ENCODE measurements at places on chromosomes 13 and 19.
A peak's percentile ranks its signal among the peaks of the same experiment; 100 is the strongest.

GRCh38 chr19:12544401-12544876 lies 6.8 kb downstream of the ZNF564 start:
- peak; percentile 20 for DNase-seq

DNA sequence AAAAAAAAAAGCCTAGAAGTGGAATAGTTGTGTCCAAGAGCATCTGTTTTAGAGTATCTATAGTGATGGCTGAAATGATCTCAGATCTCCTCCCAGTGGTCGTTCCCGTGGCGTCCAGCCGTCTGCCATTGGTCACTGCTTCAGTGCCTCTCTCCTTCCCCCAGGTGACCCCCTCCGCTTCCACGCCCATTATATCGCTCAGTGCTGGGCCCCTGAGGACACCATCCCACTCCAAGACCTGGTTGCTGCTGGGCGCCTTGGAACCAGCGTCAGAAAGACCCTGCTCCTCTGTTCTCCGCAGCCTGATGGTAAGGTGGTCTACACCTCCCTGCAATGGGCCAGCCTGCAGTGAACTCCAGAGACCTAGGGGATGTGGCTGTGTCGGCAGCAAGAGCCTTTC lies 1.9 kb downstream of the TSEN34 start:
- no peak for DNase-seq

- DNase-seq, result no peak
These were observed 270.9 kb upstream of the NBEA start for GRCh38 chr13:34671137-34671536.

DNA sequence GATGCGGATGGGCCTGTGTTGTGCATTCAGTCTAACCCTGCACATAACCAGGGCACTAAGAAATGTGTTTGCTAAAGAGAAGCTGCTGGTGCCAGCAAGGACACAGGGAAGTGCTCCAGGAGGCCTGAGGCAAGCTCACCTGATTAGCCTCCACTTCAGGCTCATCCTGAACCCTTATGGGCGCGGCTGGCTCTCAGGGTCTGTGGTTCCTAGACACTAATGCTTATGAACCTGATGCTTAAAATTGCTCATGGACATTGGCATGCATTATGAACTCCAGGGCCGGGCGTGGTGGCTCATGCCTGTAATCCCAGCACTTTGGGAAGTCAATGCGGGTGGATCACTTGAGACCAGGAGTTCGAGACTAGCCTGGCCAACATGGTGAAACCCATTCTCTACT lies 34.3 kb downstream of the SERP2 start:
- no peak for DNase-seq

GRCh38 chr19:51019544-51019925 lies at the start of gene KLK10:
TSS of gene KLK10 (minus strand) at chr19:51019709. CDS start at chr19:51019130, 579 bp downstream.
- no peak for DNase-seq

DNA sequence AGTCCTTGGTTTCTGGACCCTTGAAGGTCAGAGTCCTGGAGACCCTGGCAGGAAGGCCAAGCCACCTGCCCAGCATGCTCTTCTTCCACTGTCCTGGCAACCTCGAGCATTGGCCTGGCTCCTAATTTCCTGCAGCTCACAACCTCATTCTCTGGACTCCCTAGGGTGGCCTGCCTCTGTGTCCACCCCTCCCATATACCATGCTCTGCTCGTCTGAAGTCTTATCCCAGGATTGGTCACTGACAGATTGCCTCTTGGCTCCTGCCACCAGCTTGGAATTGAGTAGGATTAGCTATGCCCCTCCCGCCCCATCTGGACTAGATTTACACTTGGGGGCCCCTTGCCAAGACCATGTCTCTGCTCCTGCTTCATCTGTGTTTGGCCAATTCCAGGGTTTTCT lies 17.1 kb upstream of the WASF3 start:
- no peak for DNase-seq

- DNase-seq, result no peak
These were observed 86.5 kb downstream of the COL4A1 start for GRCh38 chr13:110220471-110220870.

- no peak for DNase-seq
These were observed 233.7 kb upstream of the IPO5 start for GRCh38 chr13:97719736-97720135.

Measured in retinal pigment epithelial cell (primary cell).